ENCODE measurements at places on chromosomes 12 and 14.

DNA sequence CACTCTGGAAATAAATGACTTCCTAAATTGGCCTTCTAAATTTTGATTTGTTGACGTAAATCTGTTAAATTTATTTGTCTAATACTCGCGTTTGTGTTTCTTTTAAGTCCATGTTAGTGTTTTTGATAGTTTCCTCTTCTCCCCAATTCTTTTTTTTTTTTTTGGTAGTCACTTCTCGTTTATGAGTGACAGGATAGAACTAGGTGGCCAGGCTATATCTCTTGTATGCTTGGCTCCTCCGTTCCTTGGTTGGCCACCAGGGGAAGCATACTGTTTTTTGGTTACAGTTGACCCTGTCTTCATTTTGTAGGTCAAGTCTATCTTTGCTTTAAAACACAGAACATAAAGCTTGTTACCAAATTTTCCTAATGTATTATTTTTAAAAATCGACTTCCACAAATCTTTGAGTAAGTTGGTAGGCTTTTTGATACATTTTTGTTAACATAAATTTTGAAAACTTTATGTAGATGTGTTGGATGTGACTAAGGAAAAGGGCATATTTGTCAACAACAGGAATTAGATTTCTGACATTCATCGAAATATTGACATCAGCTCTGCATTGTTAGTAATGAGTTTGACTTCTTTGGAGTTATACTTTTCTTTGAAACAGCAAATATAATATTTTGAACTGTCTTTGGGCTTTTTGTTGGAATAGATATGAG, 2.2 kb downstream of the RCOR1 start:
- peak; percentile 77 for DNase-seq

DNA sequence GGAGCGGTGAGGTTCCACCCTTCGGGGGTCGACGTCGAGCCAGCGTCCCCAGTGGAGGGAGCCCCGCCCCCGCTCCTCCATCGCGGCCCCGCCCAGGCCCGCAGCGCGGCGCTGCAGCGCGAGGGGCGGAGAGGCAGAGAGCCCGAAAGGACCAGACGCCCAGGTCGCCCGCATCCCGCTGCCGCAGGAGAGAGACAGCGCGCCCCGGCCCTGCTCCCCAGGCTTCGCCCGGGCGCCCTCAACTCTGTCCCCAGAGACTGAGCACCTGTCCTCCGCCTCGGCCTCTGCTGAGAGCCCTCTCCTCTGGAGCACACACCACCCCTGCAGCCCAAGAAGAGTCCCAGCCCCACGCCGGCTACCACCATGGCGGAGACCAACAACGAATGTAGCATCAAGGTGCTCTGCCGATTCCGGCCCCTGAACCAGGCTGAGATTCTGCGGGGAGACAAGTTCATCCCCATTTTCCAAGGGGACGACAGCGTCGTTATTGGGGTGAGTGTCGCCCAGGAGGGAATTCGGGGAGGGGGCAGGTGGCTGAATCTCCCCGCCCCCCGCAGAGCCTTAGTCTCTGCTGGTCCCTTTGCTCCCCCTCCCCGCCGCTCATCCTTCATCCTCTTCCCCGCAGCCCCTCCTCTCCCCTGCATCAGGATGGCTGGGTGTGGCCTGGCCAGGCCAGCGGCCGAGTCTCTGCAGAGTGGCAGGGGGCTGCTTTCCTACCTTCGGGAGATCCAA, at the start of gene KIF5A:
TSS of gene KIF5A (plus strand) at position 136 of the 732 bp plus-strand sequence. CDS start at position 364, 228 bp downstream.
- peak; percentile 79 for DNase-seq

- DNase-seq = no peak
These were observed 18.4 kb downstream of the PPP1R1A start for GRCh38 chr12:54569995-54570528.

DNA sequence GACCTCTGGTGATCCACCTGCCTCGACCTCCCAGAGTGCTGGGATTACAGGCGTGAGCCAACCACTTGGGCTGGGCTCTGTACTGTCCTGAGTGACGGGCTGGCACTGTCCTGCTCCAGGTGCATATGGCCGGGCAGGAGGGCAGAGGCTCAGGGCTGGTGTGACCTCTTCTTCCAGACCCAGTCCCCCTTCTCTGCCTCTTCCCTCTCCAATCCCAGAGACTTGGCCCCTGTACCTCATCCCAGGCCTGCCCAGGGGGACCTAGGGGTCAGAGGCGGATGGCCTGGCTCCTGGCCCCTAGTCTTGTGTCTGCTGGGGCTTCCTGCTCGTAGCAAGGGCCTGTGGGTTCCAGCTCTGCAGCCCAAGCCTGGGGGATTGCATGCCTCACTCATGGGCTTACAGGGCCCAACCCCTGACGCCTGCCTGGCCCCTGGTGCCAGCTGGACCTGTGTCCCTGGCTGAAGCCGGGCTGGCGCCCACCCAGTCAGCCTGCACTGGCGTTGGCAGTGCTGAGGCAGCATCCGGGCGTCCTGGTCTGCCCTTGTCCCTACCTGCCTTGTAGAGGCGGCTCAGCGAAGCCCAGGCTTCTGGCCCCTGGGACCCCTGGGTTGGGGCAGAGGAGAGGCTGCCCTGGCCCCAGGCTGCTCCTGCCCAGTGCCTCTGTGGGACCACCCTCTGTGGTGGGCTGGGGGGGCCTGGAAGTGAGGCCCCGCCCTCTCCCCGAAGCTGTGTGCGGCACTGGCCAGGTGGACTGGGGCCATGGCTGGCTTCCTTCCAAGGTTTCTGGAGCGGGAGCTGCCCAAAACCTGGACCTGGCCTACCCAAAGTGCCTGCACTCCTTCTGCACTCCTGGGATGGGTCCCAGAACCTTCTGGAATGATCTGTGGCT, 4.3 kb downstream of the TEDC1 start:
- DNase-seq = no peak

DNA sequence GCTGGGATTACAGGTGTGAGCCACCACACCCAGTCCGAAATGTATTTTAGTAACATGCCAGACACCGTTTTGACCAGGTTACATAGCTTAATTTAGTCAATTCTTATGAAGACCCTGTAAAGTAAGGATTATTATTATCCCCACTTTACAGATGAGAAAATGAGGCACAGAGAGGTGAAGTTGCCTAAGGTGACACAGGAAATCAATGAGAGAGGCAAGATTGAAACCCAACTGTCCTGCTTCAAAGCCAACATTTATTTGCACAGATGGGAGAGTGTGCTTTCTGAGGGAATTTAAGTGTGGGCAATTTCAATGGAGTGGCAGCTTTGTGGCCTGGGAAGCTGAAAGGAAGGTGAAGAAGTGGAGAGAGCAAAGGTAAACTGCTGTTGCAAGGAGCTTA, 19.1 kb upstream of the EPS8 start:
- DNase-seq = no peak

DNA sequence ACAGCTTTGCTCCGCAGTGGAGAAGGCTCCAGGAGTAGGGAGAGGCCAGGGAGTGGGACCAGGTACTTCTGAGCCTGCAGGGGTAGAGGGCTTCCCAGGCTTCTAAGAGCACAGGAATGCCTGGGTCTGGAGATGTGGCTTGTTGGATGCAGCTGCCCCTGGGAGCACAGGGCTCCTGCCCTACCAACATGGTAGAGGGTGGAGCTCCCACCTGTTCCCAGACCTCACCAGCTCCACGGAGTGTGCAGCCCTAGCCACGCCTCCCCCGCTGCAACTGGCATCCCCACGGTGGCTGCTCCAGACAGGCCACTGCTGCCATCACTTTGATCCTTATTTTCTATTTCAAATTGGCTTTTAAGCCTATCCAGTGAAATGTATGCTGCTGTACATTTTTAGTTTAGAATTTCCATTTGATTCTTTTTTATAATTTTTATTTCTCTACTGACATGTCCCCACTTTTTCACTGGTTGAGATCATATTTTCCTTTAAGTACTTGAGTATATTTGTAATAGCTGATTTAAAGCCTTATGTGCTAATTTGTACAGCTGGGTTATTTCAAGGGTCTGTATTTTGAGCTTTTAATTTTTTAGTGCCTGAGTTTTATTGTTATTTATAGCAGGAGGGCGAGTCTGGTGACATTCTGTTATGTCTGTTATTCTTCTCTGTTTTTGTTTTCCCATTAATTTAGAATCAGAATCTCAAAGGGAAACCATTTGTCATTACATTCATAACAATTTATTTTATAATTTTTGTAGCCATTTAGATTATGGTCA, 78.0 kb downstream of the DERA start:
- no peak for DNase-seq

- DNase-seq = no peak
These were observed 29.7 kb downstream of the XRCC3 start for GRCh38 chr14:103685276-103686211.

DNA sequence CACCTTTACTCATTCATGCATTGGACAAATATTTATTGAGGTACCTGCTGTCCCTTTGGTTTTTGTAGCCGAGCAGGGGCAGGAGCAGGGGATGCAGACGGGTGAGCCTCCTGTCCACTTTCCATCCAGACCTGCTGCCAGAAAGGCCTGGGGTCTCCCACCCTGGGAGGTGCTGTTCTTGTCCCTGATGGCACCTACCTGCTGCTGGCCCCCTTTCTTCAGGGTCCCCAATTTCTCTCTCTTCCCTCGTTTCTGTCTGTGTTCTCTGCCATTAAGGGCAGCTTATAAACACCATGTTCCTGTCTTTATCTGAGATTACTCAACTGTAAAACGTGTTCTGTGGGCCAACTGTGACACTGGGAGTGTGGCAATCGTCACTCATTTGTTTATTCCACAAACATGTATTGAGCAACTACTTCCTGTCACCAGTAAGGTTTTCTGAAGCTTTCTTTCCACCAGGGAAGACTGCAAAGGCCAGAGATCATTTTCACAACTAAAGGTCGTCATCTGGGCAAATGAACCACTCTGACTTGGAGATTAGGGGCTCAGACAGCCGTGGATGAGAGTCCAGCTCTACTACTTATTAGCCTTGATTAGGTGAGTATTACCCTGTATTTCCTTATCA, at the start of gene HAL:
TSS of gene HAL (minus strand) at position 311 of the 625 bp plus-strand sequence. CDS start 434 bp downstream, outside the sequence.
- DNase-seq = no peak

GRCh38 chr12:8045952-8046944, 13.7 kb downstream of the FOXJ2 start:
- DNase-seq = peak; percentile 87

GRCh38 chr12:51409846-51410245, 14.8 kb upstream of the SLC4A8 start:
- no peak for DNase-seq

GRCh38 chr12:107099917-107100316, 6.6 kb upstream of the CRY1 start:
- no peak for DNase-seq

DNA sequence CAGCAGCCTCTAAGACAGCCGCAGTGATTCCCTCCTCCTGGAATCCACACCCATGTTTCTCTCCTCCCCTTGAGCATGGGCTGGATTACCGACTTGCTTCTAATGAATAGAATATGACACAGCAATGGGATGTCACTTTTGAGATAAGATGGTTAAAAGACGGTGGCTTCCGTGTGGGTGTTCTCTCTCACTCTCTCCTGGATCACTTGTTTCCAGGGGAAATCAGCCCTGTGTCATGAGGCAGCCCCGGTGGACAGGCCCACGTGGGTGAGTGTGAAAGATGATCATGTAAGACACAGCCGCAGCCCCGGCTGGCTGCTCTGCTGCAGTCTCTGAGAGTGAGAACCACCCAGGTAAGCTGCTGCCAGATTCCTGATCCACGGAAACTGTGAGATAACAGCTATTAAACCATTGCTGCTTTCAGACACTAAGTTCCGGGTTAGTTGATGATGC, 10.7 kb downstream of the MOAP1 start:
- no peak for DNase-seq

DNA sequence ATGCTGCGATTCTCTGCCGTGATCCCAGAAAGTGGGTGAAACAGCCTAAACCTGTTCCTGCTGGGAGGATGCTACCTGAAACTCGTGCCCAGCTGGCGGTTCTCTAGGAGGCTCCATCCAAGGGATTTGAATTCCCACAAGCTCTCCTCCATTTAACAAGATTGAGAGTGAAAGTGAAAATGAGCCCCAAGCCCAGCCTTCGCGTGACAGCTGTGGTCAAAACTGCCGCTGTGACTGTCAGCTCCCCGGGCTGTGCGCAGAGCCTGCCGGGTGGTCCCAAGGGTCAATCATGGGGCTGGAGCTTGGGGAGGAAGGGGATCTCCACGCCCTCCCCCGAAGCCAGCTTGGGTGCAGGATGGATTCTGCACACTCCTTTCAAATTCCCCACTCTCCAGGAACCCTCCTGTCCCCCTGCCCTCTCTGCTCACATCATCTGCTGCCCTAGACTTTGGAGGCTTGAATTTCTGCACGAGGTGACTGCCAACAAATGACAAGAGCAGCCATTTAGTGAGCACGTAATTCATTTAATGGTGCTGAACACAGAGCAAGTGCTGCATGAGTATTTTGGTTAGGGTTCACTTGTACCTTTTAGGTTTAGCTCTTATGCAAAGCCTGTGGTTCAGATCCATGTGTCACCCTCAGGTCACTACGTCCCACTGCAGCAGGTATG, 5.3 kb downstream of the ASB2 start:
- DNase-seq = peak; percentile 80

DNA sequence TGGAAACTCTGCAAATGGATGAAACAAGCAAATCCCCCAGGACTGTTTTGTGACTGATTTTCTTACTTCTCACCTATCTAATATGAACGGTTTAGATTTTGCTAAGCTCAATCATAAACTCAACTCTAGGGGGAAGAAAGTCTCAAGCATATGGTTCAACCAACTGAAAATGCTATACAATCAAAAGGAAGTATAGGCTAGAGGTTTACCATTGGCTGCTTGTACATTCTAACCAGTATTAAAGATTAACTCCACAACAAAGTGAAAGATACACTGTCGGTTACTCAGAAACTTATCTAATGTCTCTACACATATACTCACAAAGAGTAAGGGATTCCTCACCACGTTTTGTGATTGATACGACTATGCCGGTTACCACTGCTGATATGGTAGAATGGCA, 281.8 kb upstream of the SOX5 start:
- DNase-seq = no peak

- DNase-seq = no peak
These were observed 67.4 kb downstream of the MED13L start for GRCh38 chr12:116210131-116210530.

GRCh38 chr12:19971361-19972280, 396.7 kb upstream of the PDE3A start:
- DNase-seq = no peak

DNA sequence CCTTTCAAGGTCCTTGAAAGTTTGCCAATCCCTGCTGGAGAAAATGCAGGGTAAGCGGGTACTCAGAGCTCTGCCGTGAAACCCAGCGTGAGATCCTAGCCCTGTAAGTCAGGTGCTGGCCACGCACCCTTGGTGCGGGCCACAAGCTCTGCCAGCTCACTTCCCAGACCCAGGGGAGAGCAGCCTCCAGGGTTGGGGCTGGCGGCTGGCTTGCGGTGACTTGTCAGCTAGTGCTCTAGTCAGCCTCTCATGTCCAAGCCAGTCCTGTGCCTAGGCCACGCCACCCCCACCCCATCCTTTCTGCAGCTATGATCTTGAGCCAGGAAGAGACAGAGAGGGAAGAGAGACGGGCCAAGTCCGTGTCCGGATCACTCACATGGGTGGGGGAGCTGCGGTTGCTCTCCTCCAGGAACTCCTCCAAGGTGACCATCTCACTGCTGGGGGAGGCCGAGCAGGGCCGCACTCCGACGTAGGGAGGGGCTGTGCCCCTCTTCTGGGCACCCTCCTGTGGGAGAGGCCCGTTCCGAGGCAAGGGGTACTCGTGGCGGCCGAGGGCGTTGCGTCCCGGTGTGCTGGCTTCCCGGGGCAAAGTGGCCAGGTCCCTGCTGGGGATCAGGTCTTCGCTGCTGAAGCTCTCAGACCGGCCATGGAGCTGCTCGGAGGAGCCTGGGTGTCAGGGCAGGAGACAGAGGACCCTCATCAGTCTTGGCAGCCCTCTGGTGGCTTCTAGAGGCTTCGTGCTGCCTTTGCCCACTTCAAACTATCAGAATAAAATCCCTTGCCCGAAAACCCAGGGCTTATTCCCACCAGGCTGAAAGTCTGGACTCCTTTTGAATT, 33.3 kb upstream of the GPR68 start:
- DNase-seq = no peak

- no peak for DNase-seq
These were observed 1.0 kb downstream of the MAP3K12 start for GRCh38 chr12:53498235-53498630.
